Thoracic aorta (tissue), 2 donors: ENCODE measurements at places on chromosomes 12 and 14. TPM values are rescaled to one million over a fixed set of nuclear protein-coding genes. Genes with fewer than 3 reads are reported as not detected.

DNA sequence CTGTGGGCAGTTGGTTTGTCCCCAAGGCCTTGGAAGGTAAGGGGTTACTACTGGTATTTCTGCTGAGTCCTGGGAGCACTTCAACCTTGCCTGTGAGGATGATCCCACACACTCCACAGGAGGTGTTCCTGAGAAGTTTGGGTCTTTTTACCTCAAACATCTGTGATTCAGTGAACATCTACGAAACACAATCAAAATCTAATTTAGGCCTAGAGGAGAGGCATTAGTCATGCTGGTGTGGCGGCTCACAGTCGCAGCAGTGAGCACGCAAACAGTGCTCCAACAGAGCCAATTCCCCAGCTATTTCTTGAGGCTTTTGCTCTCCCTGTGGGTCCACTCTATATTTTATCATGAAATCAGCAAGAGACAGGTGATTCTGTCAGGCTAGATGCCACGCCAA lies 107.6 kb downstream of the APAF1 start:
- no peaks in the 10 kb centered on the region for H3K27me3 ChIP-seq
- no peak for DNase-seq
- H3K27ac ChIP-seq: no peak overlapping the region
- no peak overlapping the region for H3K4me3 ChIP-seq

DNA sequence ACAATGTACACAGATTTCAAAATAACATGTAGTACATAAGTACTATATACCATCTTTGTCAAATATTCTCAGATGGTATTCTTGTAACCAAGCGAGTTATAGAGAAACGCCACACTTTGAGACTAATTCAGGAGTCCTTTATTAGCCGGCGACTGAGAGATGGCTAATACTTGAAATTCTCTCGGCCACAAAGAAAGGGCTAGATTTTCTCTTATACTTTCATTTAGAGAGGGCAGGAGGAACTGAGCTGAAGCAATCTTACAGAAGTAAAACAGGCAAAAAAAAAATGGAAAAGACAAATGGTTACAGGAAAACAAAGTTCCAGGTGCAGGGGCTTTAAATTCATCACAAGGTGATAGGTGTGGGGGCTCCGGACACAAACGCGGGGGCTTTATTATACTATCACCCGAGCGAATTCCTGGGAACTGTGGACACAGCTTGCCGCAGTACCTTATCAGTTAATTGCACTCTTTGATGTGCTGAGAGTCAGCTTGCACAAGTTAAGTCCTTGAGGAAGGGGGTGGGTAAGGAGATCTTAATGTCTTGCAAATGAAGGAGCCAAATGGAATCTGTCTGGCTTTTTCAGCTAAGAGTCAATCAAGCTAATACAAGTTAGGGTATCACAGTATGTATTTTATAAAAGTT lies 382.3 kb downstream of the KCNH5 start:
- DNase-seq: no peak
- no peak overlapping the region for H3K4me3 ChIP-seq
- no peak overlapping the region for H3K27ac ChIP-seq
- no peaks in the 10 kb centered on the region for H3K36me3 ChIP-seq
- H3K27me3 ChIP-seq: no peaks in the 10 kb centered on the region

DNA sequence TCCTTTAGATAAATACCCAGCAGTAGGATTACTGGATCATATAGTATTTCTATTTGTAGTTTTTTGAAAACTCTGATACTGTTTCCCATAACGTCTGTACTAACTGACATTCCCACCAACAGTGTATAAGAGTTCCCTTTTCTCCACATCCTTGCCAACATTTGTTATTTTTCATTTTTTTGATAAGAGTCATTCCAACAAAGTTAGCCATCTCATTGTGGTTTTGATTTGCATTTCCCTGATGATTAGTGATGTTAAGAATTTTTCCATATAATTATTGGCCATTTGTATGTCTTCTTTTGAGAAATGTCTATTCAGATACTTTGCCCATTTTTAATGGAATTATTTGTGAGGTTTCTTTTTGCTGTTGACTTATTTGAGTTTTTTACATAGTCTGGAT lies 486.0 kb downstream of the FLRT2 start:
- H3K36me3 ChIP-seq: no peaks in the 10 kb centered on the region
- DNase-seq: no peak
- no peak overlapping the region for H3K27ac ChIP-seq
- no peaks in the 10 kb centered on the region for H3K4me1 ChIP-seq
- no peak overlapping the region for H3K4me3 ChIP-seq

DNA sequence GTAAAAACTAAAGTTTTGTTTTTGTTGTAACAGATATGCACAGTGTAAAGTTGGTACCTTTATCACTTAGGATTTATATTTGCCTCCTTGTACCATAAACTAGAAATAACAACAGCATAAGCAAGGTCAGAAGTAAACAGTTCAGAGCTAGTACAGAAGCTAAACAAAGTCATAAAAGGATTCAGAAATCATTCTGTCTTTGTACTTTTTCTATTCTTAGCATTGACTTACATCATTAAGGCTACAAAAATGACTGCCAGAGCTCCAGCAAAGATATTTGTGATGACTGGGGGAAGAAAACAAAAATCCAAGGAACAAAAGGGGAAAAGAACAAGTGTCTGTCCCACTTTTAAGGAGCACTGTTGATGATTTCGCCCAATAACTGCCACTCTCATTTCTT lies 347.2 kb downstream of the CCDC91 start:
- H3K4me3 ChIP-seq: no peak overlapping the region
- no peak for DNase-seq
- no peaks in the 10 kb centered on the region for H3K27me3 ChIP-seq
- no peaks in the 10 kb centered on the region for H3K36me3 ChIP-seq
- H3K27ac ChIP-seq: peak overlapping the region; percentile 3

IFI27 gene
- total RNA-seq: 79.8 TPM
